ENCODE measurements at places on chromosomes 5 and 9. TPM values are rescaled to one million over a fixed set of nuclear protein-coding genes. Genes with fewer than 3 reads are reported as not detected.

The STC2 gene
- polyA plus RNA-seq = 4.1 TPM

The FAM193B gene
- polyA plus RNA-seq = 43.6 TPM

DNA sequence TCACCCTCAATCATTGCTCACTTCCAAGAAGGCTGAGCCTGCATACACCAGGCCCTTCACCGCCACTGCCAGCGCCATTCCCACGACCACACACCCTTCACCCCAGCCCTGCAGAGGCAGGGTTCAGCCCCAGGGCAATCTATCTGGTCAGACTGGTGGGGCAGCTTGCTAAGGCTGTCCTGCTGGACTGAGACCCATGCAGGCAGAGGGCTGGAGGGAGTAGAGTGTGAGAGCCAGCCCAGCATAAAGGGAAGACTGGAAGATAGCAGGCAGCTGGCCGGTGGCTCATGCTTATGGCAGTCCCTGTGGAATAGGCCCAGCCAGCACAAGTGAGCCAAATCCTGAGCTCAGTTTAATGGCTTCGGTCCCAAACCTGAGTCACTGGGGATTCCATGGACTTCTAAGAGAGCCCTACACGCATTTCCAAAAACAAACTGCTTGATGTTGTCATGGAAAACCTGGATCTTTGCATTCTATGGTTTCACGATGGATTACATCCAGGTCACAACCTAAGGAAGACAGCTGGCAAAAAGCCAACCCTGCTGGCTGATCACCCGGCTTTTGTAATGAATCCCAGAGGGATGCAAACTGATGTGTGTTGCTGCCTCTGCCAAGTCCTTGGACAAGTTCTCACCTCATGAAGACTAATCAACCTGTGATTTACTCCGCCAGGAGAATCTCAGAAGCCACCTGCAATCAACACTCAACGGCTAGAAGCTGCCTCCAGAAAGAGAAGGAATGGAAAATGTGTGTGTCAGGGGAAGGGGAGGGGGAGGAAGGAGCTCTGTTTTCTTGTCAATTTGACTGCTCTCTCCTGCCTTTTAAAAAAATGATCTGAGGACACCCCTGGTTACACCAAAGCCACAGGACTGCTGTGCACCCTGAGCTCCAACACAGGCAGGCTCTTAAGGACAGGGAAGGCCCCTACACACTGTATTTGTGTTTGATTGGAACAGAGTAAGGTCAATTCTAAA lies 143.6 kb downstream of the LHFPL2 start:
- no peaks in the 10 kb centered on the region for H3K27me3 ChIP-seq
- H3K4me3 ChIP-seq = no peak overlapping the region
- peak overlapping the region; percentile 89 for H3K27ac ChIP-seq

- no peaks in the 10 kb centered on the region for H3K27me3 ChIP-seq
- DNase-seq = no peak
- no peaks in the 10 kb centered on the region for H3K36me3 ChIP-seq
- H3K27ac ChIP-seq = no peak overlapping the region
- no peak overlapping the region for H3K4me3 ChIP-seq
Measured at GRCh38 chr9:111978616-111979015, 82.0 kb downstream of the UGCG start.

The PCDHA4 gene
- 0.01 TPM for polyA plus RNA-seq

DNA sequence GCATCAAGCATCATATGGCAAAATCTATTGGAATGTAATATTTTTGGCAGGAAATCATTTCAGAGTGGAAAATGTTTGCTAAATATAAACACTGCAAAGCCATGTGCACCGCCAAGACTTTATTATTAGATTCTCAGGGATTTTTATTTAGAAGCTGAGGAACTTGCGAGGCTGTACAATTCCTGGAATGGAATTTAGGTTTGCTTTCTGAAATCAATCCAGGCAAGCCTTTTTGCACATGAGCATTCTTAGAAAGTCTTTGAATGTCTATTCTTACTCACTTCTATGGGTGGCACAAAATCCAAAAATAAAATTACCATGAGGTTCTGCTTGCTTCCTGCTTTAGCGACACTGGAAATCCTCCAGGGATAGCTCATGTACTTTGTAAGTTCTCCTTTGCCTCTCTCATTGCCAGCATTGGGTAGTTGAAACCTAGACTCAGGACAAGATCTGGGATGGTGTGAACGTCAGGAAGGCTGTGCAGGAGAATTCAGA lies 71.5 kb upstream of the PALM2AKAP2 start:
- peaks cover 6% of the 10 kb centered on the region for H3K27me3 ChIP-seq
- no peak overlapping the region for H3K27ac ChIP-seq
- H3K4me3 ChIP-seq = no peak overlapping the region
- H3K36me3 ChIP-seq = no peaks in the 10 kb centered on the region
- no peak for DNase-seq

DNA sequence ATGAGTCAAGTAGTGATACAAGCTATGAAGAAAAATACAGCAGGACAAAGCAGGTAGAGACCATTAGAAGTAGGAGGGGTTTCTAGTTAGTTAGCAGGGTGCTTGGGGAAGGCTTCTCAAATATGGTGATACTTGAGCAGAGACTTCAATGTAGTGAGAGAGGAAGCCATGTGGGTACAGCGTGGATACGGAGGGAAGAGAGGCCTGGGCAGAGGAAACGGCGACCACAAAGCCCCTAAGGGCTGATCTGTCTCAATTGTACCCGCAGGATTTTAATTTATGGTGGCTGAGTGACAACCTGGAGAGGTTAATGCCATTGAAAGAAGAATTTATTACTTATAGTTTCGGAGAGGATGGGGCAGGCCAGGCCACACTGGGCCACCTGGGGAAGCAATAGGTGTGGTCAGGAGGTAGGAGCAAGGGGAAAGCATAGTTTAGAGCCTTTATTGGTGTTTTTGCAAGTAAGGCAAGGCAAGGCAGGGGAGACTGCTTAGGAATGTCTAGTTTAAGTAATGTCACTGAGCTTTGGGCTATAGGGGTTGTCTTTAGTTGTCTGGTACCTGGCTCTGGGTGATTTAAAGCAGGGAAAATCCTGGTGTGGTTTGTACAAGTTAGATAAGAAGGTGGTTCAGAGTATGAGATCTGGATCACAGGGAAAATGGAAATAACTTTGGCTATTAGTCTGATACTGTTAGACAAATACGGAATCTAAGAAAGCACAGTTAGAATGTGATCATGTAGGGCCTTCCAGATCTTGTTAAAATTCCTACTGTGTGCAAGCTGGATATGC lies 42.6 kb downstream of the GCNT4 start:
- H3K4me1 ChIP-seq = no peaks in the 10 kb centered on the region
- H3K4me3 ChIP-seq = no peak overlapping the region
- no peaks in the 10 kb centered on the region for H3K27me3 ChIP-seq
- no peak overlapping the region for H3K27ac ChIP-seq
- no peaks in the 10 kb centered on the region for H3K36me3 ChIP-seq

- no peak for DNase-seq
- H3K27ac ChIP-seq = no peak overlapping the region
- no peak overlapping the region for H3K4me3 ChIP-seq
- H3K36me3 ChIP-seq = no peaks in the 10 kb centered on the region
- no peaks in the 10 kb centered on the region for H3K4me1 ChIP-seq
- no peaks in the 10 kb centered on the region for H3K27me3 ChIP-seq
Measured at GRCh38 chr9:113967380-113967779, 91.3 kb downstream of the ZNF618 start.

The NKD2 gene
- polyA plus RNA-seq = not detected

The AQP3 gene
- polyA plus RNA-seq = 215 TPM

- H3K4me3 ChIP-seq = no peak overlapping the region
- H3K36me3 ChIP-seq = no peaks in the 10 kb centered on the region
- no peaks in the 10 kb centered on the region for H3K27me3 ChIP-seq
Measured at GRCh38 chr5:164303646-164304215, 798.3 kb downstream of the MAT2B start.

DNA sequence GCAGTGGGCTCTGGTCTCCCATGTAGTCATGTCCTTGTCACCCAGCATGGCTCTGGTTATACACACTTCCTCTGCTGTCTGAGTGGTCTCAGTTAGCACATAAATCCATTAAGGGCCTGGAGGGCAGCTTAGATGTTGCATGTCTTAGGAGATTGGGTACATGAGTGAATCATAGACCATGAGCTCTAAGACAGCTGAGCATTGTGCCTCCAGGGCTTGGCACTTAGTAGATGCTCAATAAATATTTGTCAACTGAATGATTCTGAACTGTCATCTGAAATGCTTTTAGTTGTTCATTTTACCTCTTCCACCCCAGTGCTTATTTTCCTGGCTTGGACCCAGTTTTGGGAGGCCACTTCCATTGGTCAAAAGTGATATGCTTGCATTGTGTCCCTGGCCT lies 135.6 kb downstream of the BOD1 start:
- H3K4me1 ChIP-seq = no peaks in the 10 kb centered on the region
- no peaks in the 10 kb centered on the region for H3K27me3 ChIP-seq
- DNase-seq = no peak
- H3K4me3 ChIP-seq = no peak overlapping the region
- no peaks in the 10 kb centered on the region for H3K36me3 ChIP-seq
- no peak overlapping the region for H3K27ac ChIP-seq

DNA sequence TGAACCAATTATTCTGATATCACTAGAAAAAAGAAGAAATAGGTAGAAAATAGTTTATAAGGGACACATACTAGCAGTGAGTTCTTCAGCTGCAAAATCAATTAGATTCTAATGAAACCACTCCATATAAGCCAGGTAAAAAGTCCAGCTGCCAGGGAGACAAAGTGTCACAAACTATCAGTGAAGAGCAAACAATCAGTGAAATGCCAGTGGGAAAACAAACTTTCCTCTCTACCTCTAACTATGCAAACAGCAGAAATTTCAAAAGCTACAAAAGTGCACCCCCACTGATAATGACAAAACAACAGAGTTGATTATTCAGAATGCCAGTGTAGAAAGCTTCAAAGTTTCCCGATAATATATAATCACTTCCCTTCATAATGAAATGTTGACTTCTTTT lies 637.2 kb upstream of the ITGA1 start:
- no peak overlapping the region for H3K27ac ChIP-seq
- no peaks in the 10 kb centered on the region for H3K27me3 ChIP-seq
- H3K36me3 ChIP-seq = no peaks in the 10 kb centered on the region

The IFNK gene
- polyA plus RNA-seq = 32.7 TPM

The SLIT3 gene
- polyA plus RNA-seq = 10.1 TPM

The RAB3C gene
- polyA plus RNA-seq = not detected

- no peak overlapping the region for H3K4me3 ChIP-seq
- H3K27ac ChIP-seq = peak overlapping the region; percentile 72
- peaks cover 56% of the 10 kb centered on the region for H3K4me1 ChIP-seq
- no peaks in the 10 kb centered on the region for H3K27me3 ChIP-seq
- no peaks in the 10 kb centered on the region for H3K36me3 ChIP-seq
- DNase-seq = no peak
Measured at GRCh38 chr5:14263113-14263512, 120.0 kb downstream of the TRIO start.

The PCDHB4 gene
- polyA plus RNA-seq = 0.05 TPM

GRCh38 chr9:2317591-2317990 lies 302.4 kb downstream of the SMARCA2 start:
- H3K4me3 ChIP-seq = no peak overlapping the region
- H3K27me3 ChIP-seq = no peaks in the 10 kb centered on the region
- no peak overlapping the region for H3K27ac ChIP-seq
- no peak for DNase-seq
- H3K36me3 ChIP-seq = no peaks in the 10 kb centered on the region
- no peaks in the 10 kb centered on the region for H3K4me1 ChIP-seq

DNA sequence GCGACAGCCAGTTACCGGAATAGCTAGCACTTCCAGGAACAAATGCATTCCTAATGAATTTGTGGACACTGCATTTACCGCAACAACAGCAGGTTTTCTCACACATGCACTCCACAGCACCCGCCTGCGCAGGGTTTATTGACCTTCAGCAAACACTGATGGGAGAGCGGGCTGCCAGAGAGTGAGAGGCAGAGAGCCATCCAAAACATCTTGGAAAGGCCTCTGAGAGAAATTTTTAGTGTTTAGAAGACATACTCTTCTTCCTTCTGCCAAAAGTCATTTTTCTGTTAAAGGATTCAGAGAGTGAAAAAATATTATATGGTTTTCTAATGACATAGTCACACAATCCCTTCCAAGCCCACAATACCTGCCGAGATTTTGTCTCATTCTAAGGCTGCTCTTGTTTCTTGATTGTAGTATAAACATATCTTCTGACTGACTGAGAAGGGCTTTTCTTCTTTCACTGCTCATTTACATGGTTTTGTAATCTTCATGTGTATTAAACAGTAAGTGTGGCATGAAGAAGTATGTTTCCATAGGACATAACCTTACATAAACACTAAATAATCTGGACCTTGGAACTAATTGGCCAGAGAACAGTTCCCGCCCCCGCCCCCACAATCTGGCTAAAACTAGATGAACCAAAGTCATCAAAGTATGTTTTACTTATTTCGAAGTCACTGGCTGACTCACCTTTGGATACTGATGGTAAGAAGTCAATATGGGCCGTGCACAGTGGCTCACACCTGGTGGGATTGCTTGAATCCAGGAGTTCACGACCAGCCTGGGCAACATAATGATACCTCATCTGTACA lies 432.5 kb upstream of the MEF2C start:
- H3K4me1 ChIP-seq = peaks cover 11% of the 10 kb centered on the region
- H3K36me3 ChIP-seq = no peaks in the 10 kb centered on the region
- H3K27me3 ChIP-seq = no peaks in the 10 kb centered on the region
- no peak overlapping the region for H3K27ac ChIP-seq
- no peak for DNase-seq

DNA sequence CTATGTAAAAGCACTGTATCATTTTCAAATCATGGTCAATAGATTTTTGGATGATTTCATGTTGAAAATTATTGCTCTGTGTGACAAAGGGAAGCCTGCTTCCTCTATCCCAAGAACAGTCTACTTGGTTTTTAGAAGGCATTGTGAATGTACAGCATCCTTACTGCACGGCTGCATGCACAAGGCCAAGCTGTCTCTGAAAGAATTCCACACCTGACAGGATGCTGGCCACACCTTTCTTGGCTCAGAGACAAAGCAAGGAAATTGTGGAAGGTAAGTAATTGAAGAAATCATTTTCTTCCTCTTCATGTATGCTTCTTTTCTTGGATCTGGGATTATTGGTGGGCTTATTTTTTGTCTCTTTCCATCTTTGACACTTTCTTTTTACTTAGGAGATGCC lies 53.7 kb upstream of the VCAN start:
- H3K4me1 ChIP-seq = no peaks in the 10 kb centered on the region
- no peaks in the 10 kb centered on the region for H3K36me3 ChIP-seq
- no peak for DNase-seq
- no peaks in the 10 kb centered on the region for H3K27me3 ChIP-seq

- no peak overlapping the region for H3K27ac ChIP-seq
- no peak overlapping the region for H3K4me3 ChIP-seq
- no peaks in the 10 kb centered on the region for H3K4me1 ChIP-seq
- no peaks in the 10 kb centered on the region for H3K36me3 ChIP-seq
- H3K27me3 ChIP-seq = no peaks in the 10 kb centered on the region
Measured at GRCh38 chr5:76642390-76643040, 19.3 kb upstream of the F2RL2 start.
